ENCODE measurements at places on chromosomes 16 and 17.

GRCh38 chr16:89423681-89424260 lies 66.6 kb downstream of the ANKRD11 start:
- no peak for DNase-seq

DNA sequence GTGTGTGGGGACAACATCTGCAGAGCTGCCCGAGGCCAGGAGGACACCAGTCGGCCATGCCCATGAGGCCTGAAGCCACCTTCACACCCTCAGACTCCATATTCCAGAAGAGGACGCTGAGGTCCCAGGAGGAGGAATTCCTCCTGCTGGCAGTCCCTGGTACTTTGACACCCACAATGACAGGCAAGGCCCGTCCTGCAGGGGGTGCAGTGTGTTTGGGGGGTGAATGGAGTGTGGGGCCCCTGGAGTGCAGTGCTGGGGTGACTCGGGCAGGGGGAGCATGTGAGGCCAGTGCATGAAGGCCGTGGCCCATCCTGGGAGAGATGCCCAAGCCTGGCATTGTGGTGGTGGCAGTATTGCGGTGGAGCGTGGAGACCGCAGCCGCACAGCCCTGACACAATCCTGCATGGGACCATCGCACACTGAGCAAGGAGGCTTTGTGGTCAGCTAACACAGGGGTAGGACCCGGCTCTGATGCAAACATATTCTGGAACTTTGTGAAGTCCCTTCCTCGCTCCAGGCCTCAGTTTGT lies 52.2 kb downstream of the ZDHHC7 start:
- no peak for DNase-seq

GRCh38 chr17:76623271-76624146 lies 20.0 kb downstream of the ST6GALNAC1 start:
- DNase-seq = peak; percentile 19

GRCh38 chr16:23615805-23616204 lies 19.7 kb upstream of the NDUFAB1 start:
- no peak for DNase-seq

- DNase-seq = no peak
Observed at GRCh38 chr17:773016-773415, 9.1 kb downstream of the GLOD4 start.

- DNase-seq = no peak
Observed at GRCh38 chr16:88062341-88063210, 111.3 kb downstream of the BANP start.

- DNase-seq = no peak
Observed at GRCh38 chr16:72905581-72905980, 142.3 kb downstream of the ZFHX3 start.

DNA sequence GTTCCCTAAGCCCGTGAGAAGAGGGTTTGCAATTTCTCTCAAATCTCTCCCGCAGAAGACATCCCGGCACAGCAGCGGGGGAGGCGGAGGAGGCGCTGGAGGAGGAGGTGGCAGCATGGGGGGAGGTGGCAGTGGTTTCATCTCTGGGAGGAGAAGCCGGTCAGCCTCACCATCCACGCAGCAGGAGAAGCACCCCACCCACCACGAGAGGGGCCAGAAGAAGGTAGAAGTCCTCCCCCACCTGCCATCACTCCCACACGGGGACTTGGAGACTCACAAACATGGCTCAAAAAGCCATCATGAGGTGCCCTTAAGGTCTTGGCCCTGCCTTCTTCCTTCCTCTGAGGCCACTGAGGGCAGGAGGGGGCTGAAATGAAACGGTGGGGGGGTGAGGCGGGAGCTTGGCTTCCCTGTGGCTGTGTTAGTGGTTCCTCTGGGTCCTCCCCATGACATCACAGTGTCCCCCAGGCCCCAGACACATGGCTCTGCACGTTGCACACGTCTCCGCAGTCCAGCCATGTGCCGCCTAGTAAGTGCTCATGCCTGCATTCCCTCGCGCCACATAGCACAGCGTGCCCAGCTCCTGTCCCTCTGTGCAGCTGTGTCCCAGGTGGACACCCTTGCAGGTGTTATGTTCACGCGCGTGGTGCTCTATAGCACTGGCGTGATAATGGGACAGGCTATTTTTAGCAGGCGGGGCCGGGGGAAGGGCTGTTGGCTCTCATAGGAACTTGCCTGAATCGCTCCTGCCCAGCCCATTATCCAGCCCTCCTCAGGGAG lies 6.9 kb downstream of the MLLT6 start:
- DNase-seq = no peak

DNA sequence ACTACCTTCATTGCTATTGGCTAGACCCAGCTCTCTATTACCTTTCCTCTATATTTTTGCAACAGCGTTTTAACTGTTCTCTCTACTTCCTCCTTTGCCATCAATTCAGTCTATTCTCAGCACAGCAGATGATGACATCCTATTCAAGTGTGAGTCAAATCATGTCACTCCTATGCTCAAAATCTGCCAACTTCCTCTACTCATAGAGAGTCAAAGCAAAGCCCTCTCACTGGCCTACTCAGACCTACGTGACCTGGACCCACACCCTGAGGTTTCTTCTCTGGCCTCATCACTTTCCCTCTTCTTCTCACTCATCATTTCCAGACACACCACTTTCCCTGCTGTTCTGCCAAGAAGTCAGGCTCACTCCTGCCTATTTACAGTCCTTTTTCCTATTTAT lies 289.0 kb upstream of the AXIN2 start:
- DNase-seq = no peak

DNA sequence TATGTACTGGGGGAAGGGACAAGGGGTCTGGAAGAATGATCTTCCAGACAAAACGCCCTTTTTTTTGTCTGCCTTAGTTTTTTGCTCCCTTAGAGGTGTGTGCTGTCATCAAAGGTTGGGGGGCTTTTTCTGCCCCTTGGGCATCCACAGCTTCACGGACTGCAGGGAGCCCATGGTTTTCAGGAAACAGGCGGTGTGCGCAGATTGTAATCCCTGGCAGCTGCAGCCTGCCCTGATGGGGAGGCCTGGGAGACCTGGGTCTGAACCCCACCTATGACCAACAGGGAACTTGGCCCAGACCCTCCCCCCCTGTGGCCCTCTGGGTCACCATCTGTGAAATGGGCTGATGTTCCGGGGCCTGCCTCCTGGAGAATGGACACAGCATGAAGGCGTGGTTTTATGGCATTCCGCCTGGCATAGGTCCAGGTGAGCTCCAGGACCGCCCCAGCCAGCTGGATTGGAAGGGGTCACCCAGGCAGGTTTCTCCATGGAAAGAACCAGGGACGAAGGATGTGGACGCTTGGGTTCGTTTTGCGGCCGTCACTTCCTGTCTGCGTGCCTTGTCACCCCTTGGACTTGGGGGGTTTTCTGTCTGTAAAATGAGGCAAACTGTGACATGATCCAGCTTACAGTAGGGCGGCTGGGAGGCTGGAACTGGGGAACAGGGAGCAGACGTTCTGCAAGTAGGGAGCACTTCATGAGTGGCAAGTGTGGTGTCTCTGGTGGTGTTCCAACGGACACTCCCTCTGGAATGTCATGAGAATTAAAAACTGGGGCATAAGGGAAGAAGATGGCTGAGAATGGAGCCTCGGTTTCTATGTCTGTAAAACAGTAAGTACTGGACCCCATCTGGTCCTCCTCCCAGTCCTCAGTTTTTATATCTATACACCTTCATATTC lies 1.5 kb downstream of the CPNE2 start:
- DNase-seq = no peak

- no peak for DNase-seq
Observed at GRCh38 chr17:21674242-21674731, 18.0 kb upstream of the KCNJ18 start.

- DNase-seq = no peak
Observed at GRCh38 chr17:80742091-80742490, 197.5 kb downstream of the RPTOR start.

- DNase-seq = no peak
Observed at GRCh38 chr17:74749279-74750038, 1.0 kb downstream of the NHERF1 start.

DNA sequence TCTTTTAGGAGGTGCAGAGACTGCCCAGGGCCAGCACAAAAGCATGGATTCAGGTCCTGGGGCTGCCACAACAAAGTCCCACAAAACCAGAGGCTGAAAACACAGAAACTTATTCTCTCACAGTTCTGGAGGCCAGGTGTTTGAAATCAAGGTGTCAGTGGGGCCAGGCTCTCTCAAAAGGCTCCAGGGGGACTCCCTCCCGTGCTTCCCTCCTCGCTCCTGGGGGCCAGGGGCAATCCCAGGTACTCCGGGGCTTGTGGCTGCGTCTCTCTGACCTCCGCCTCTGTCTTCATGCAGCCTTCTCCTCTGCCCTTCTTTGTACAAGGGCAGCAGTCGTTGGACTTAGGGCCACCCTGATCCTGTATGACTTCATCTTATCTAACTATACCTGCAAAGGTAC lies 8.3 kb upstream of the RBFOX3 start:
- DNase-seq = no peak

GRCh38 chr17:13346996-13347762 lies 254.6 kb downstream of the HS3ST3A1 start:
- DNase-seq = no peak

DNA sequence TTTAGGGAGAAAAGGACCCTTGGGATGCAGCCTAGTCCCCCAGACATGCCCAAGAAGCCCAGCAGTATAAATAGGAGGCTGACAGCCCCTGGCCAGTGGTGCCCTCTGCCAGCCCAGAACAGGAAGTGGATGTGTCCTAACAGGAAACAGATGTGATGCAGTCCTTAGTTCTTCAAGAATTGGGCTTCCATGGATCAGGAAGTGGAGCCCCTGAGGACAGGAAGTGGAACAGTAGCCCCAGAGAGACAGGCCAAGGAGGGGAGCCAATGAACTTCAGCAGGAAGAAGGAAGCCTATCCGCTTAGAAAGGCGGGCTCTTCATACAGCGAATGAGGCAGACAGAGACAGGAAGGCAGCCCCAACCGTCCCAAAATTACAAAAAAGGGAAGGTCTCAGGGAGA lies 7.2 kb downstream of the CTF1 start:
- no peak for DNase-seq

GRCh38 chr17:75105126-75106080 lies 4.4 kb upstream of the ARMC7 start:
- peak; percentile 34 for DNase-seq

DNA sequence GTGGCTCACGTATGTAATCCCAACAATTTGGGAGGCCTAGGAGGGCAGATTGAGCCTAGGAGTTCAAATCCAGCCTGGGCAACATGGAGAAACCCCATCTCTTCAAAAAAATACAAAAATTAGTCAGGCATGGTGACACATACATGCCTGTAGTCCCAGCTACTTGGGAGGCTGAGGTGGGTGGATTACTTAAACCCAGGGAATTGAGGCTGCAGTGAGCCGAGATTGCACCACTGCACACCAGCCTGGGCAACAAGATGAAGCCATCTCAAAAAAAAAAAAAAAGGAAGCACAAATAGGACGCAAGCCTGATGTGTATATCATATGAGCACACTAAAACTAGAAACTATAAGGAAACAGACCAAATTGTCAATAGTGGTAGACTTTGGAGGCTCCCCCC lies 17.1 kb upstream of the FLCN start:
- no peak for DNase-seq

DNA sequence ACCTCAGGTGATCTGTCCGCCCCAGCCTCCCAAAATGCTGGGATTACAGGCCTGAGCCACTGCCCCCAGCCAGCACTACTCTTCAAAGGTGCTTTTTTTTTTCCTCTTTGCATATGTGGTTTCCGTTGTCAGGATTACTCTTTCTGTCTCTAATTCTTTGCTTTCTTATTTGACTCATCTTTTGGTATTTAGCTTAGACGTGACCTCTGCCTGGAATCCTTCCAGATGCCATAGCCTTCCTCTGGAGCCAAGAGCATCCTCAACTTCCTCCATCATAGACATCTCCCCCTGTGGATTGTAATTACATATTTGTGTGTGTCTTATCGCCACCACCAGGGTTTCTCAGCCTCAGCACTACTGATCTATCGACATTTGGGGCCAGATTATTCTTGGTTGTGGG lies 84.4 kb upstream of the XYLT1 start:
- DNase-seq = no peak

- peak; percentile 68 for DNase-seq
Observed at GRCh38 chr16:83995754-83996153, 27.7 kb downstream of the NECAB2 start.

DNA sequence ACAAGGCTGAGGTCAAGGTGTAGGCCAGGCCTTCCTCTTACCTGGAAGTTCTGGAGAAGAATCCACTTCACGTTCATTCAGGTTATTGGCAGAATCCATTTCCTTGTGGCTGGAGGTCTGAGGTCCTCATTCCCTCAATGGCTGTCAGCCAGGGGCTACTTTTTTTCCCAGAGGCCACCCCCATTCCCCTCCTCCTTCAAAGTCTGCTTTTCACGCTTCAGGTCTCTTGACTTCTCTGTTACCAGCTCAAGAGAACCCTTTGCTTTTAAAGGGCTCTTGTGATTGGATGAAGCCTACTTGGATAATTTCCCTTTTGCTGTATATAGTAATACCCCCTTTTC lies 55.1 kb upstream of the LGALS9 start:
- no peak for DNase-seq

DNA sequence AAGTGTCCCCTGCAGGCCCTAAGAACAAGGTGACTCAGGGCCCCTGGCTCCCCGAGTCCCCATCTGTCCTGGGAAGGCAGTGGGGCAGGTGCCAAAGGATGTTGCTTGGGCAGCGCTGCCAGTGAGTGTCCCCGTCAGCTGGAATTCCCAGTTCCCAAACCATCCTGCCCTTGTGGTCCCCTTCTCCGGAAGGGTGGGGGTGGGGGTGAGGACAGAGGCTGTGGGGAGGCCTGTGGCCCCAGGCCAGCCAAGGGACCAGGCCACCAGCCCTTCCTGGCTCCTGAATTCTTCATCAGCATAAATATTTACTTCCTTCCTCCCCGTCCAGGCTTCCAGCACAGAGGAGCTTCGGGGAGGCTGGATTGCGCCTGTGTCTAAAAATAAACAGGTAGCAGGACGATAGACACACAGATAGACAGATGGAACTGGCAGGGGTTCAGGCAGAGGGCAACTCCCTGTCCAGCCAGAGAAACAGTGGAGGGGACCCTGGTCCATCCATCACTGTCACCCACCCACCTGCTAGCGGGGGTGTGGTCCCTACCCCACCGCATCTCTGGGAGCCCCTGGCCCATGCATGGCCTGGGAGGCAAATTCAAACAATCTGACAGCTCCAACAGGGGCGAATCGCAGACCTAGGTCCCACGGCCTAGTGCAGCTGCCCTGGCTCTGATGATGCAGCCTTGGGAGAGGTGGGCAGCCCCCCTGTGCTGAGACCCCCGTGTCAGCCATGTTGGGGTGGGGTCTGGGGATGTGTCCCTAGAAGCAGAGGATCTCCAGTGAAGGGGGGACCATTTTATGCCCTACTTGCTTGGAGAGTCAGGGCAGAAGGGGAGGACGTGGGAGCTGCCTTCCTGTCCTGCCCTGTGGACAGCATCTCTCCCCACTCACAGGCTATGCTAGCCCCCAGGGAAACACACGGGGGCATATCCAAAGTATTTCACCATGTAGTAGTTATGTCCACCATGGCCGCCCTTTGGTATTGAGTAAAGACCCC lies 13.2 kb downstream of the GLIS2 start:
- no peak for DNase-seq

DNA sequence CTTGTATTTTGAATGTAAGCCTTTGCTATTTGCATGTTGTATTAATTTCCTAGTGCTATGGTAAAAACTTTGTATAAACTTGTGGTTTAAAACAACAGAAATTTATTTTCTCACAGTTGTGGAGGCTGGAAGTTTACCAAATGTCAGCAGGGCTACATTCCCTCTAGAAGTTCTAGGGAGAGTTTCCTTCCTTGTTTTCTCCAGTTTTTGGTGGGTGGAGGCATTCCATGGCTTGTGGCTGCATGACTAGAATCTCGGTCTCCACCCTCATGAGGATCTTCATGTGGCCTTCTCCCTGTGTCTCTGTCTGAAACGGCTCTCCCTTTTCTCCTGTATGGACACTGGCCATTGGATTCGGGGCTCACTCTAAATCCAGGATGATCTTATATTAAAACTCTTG lies 482.2 kb upstream of the GOT2 start:
- DNase-seq = no peak
